SK-N-MC (cell line): ENCODE measurements at places on chromosomes 11 and 22.

GRCh38 chr22:50526834-50527801, 1.7 kb upstream of the SCO2 start:
- no peak for DNase-seq

GRCh38 chr22:31929167-31929930, 15.0 kb upstream of the YWHAH start:
- DNase-seq: no peak

DNA sequence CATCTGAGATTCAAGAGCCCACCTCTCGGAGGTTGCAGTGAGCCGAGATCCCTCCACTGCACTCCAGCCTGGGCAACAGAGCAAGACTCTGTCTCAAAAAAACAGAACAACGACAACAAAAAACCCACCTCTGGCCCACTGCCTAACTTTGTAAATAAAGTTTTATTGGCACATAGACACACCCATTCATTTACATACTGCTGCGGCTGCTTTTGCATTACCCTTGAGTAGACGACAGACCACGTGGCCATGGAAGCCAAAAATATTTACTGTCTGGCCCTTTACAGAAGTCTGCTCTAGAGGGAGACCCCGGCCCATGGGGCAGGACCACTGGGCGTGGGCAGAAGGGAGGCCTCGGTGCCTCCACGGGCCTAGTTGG, 47.0 kb downstream of the GRAMD4 start:
- DNase-seq: no peak

GRCh38 chr11:33932721-33933120, 40.8 kb upstream of the LMO2 start:
- DNase-seq: no peak

DNA sequence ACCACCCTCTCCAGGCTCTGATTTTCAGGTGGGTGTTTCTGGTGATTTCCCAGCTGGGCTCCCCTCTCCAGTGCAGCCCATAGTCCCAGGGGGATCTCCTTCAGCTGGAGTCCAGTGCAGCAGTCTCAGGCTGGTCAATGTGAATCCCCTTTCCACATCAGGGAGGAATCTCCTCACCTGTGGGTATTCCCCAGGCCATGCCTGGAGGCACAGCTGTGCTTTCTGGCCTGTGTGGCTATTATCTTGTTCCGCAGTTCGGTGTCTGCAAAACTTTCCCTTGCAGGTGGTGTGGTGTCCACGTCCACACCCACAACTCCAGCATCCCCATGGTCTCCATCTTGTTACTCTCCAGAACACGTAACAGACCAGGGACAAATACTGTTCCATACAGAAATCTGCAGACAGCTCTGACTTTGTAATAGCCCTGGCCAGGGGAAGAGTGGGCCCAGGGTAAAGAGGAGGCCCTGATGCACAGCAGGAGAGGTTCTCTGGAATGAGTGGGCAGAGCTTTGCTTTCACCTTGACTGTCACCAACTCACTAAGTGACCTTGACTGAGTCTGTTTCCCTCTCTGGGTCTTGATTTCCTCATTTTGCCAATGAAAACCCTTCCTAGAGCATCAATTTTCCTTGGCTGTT, 183.2 kb downstream of the CSNK2A3 start:
- no peak for DNase-seq
